ENCODE measurements at places on chromosomes 3 and 15. TPM values are rescaled to one million over a fixed set of nuclear protein-coding genes. Genes with fewer than 3 reads are reported as not detected.

- no peak for DNase-seq
Observed at GRCh38 chr15:72516777-72517176, 42.6 kb downstream of the ARIH1 start.

DNA sequence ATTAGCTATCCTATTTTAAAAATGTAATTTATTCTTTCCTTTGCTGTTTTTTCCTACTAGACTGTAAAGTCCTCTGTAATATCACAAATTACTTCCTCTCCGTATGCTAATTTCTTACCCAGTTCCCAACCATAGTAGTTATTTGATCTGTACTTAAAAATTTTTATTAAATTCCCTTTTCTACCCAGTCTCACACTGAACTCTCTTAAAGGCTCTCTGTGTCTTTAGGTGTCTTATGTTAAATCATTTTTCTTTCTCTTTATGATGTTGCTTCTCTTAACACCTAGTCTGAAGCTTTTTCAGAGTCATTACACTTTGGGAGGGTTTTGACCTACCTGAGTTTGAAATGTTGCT is 378.6 kb downstream of the NSUN3 start:
- no peak for DNase-seq

DNA sequence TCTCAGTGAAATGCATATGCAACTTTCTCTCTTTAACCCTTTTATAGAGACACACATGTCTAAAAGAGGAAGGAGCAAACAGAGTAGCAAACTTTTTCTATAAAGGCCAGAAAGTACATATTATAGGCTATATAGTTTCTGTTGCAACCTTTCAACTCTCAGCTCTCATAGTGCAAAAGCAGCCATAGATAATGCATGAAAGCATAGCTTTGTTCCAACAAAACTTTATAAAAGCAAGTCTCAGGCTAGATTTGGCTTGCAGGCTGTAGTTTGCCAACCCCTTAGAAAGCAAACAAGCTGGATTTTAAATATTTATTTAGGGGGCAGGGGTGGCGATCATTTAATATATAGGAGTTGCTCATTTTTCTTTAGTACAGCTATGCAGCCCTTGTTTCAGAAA is 193.1 kb upstream of the LRRFIP2 start:
- no peak for DNase-seq

DNA sequence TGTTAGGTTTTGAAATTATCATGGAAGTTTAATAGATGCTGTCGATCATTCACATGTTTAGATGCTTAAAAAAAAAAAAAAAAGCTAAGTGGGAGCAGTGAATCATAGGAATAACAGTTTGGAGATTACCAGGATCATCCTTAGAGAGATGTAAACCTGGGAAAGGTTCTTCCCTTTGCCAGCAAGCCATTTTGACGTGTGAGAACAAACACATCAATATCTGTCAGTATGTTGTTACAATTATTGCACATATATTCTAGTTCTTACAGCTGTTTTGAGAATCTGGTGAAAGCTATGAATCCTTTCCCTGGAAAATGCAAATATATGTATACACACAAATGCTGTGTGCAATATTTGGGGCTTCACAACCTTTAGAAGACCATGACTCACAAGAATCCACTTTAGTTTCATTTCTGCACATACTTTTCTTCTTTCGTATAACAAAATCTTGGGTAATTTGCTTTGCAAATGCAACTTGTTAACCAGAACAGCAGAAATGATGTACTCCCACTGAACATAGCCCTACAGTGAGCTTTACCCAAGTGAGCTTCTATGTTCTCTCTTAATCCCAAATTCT is 12.0 kb downstream of the NFKBIZ start:
- DNase-seq, result no peak

- no peak for DNase-seq
Observed at GRCh38 chr3:190044974-190045373, 75.7 kb downstream of the P3H2 start.

DNA sequence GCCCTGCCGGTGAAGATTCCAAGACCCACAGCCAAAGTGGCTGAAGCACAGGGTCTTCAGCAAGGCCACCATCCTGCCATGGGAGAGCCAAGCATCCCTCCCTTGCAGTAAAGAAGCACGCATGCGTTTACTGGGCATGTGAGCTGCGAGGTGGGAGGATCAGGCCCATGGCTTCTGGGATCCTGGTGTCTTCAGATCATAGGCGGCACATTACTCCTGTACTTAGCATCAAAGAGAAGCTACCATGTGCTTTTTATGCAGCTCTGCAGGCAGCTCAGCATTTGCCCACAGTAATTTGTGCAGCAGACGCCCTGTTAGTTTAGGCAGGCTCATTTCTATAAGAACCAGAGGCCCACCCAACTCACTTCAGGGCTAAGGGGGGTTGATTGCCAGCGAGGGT is 45.7 kb downstream of the IDH2 start:
- DNase-seq, result no peak

GRCh38 chr3:75951941-75952340 is 166.6 kb upstream of the ZNF717 start:
- no peak for DNase-seq

DNA sequence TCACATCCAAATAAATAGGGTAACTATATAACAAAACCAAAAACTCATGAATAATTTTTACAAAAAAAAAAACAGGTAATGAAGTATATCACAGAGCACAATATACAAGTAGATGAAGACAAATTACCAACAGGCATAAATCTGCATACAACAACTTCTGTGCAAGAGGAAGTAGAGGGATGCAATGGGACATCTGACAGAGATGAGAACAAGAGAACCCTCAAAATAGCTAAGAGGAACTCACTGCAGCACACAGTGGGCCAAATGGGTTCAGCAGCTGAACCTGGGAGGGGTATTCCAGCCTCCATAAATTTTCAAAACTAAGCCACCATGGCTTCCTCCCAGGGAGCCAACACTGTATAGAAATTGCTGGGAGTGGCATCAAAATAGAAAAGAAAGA is 9.6 kb upstream of the BTLA start:
- DNase-seq, result no peak

DNA sequence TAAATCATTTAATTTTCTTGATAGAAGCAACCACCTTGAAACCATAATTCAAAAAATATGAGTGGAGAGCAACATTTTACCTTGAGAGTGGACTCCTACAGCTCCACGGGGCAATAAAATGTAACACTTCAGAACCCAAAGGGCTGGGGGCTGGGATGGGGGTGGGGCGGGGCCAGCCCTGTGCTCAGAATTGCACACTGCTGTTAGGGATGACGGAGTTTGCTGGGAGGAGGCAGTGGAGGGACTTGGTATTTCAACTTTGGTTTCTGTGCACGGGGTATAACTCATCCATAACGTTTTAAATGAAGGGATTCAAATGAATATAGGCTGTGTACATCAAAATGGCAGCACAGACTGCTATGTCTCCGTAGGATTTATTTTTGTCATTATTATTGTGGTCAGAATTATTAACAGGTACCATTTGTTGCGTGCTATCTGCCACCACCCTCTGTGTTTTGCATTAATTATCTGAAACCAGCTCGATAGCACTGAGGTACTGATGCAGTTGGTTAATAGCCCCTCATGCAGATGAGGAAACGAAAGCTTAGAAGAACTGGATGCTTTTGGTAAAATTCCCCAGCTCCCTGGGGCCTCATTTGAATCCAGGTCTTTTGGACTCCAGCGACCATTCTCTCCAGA is 29.4 kb upstream of the WNT5A start:
- no peak for DNase-seq

DNA sequence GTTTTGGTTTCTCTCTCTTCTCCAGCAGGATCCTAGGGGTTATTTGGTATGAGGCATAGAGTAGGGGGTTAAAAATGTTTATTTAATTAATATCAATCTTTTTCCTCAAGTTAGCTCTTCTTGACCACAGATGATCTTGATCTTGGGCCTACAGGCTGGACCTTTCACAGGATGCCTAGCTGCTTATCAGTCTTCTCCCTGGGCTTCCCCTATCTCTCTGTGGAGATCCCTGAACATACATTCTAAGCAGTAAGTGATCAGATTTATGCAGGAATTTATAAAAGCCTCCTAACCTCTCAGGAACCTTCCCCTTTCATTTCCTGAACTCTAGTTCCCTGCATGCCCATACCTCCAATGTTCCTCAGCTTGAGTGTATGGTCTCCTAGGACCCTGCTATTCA is 428.3 kb downstream of the TBC1D5 start:
- DNase-seq, result no peak

DNA sequence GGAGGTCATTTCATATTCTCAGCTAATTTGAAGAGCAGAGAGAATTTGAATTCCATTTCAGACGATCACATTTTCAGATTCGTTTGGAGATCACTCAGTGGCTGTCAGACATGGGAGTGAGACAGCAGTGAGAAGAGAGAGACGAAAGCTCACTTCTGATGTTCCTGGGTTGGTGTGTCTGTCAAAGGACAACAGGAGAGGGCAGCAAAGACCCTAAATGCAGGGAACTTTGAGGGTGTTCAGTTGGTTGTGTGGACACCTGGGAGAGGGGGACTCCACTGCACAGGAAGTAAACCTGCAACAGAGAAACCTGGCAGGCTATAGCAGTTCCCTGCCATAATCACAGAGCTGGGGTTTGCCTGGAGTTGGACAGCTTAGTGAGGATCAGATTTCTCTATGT is 675.1 kb downstream of the SQOR start:
- no peak for DNase-seq

DNA sequence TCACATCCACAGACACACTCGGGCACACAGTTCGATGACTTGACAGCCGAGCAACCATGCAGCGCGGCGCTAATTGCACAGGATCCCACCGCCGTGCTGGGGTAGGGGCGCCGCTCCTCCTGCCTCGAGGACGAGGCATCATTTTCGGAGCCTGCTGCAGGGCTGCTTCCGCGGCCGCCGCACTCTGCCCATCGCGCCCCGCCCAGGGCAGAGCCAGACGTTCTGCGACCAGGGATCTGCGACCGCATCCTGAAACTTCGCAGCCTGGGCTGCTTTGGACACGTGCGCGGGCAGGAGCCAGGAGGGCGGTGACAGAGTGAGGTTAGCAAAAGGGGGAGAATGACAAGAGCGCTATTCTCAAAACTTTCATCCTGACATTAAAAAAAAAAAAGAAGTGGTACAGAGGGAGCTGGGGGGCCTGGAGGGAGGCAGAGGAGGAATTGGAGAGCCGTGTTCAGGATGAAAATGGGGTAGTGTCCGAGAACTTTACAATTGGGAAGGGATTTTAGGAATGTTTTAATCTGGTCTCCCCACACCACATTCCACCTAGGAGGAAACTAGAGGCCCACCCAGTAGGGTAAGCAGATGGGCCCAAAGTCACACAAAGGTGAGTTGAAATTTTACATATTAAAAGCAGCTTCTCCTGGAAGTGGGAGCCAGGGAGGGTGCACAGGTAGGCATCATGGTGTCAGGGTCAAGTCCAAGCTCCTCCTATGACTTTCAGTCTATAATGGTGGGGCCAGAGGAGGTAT is 15.9 kb downstream of the IGDCC3 start:
- DNase-seq, result no peak

GRCh38 chr3:45881078-45882022 is 5.0 kb upstream of the CCR9 start:
- no peak for DNase-seq

DNA sequence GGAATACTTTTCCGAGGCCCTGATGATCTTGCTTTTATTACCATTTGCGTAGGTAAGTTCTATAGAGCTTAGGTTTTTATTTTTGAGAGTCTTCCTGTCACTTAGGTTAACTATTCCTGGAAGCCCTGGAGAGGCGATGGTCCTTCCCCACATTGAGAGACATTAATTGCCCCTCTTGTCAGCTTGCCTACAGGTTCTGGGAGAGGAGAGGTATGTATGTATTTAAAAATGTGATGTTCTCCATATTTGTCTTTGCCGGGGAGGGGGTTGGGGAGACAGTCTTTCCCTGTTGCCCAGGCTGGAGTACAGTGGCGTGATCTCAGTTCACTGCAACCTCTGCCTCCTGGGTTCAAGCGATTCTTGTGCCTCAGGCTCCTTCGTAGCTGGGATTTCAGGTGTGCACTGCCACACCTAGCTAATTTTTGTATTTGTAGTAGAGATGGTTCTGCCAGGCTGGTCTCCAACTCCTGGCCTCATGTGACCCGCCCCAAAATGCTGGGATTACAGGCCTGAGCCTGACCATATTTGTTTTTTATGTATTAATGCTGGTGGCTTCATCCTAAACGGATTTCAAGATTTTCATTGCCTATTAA is 6.2 kb downstream of the RPSA start:
- no peak for DNase-seq

DNA sequence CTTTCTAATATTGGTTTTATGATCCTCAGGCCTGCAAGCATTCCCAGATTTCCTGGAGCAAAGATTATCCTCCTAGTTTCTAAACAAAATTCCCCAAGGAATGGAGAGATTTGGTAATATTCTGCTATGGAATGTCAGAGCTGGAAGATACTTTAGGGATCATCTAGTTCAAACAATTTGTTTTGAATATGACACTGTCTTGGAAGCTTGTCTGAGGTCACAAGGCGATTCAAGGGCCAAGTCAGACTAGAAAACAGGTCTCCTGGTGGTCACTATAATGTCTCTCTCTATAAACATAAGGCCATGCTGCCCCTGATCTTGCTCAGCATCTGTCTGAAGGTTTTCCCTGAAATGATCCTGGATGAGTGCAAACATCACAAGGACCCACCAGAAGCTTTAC is 143.4 kb upstream of the BCL6 start:
- DNase-seq, result no peak

DNA sequence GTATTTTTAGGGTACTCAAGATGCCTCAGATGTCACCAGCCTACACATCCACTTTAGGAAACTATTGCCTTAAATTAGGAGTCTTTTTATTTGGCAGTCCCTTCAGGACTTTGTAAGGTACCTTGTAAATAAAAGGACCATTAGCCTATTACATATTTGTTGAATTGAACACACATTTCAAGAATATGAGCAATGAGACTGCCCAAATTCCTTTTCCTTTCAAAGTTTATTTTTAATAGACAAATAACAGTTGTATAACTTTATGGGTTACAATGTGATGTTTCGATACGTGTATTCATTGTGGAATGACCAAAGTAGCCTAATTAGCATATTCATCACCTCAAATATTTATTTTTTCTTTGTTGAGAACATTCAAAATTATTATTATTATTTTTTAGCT is 176.7 kb upstream of the PDZRN3 start:
- DNase-seq, result no peak

INKA1 gene
- total RNA-seq, result 56.1 TPM

FOXB1 gene
- not detected for total RNA-seq

A4GNT gene
- not detected for total RNA-seq

TERC gene
- total RNA-seq, result 128 TPM

SLC9A9 gene
- total RNA-seq, result 28.8 TPM

RASL12 gene
- 1.7 TPM for total RNA-seq

WDR82 gene
- 49.5 TPM for total RNA-seq

MFGE8 gene
- total RNA-seq, result 109 TPM

PAK6 gene
- total RNA-seq, result 60.9 TPM

SERPINI2 gene
- not detected for total RNA-seq

EEFSEC gene
- total RNA-seq, result 16.3 TPM

ABHD17C gene
- 28.5 TPM for total RNA-seq

CILP gene
- 3.9 TPM for total RNA-seq
